Renal cortical epithelial cell (primary cell): ENCODE measurements at places on chromosomes 2 and 18. TPM values are rescaled to one million over a fixed set of nuclear protein-coding genes. Genes with fewer than 3 reads are reported as not detected.

The SPC25 gene
- total RNA-seq = 0.60 and 1.2 TPM in 2 replicates

The AOX1 gene
- total RNA-seq = 8.0 and 60.4 TPM in 2 replicates

The RAMP1 gene
- total RNA-seq = 0.50 and 2.6 TPM in 2 replicates

The COL4A3 gene
- total RNA-seq = 1.7 and 30.8 TPM in 2 replicates

The DLX1 gene
- total RNA-seq = not detected in 2 replicates

The NEU2 gene
- not detected in 2 replicates for total RNA-seq

The MZT2B gene
- 59.8 and 179 TPM in 2 replicates for total RNA-seq

The VWA3B gene
- not detected in 2 replicates for total RNA-seq

The SEC11C gene
- total RNA-seq = 20.9 and 36.5 TPM in 2 replicates

The SLC14A1 gene
- 0.15 and 0.17 TPM in 2 replicates for total RNA-seq

The GPATCH11 gene
- 5.6 and 6.1 TPM in 2 replicates for total RNA-seq

The LHCGR gene
- not detected in 2 replicates for total RNA-seq
